Activated T-cell treated with anti-CD3 and anti-CD28 coated beads, Interleukin-2, amount 50 U/mL, for 1 hour (primary cell): ENCODE measurements at places on chromosomes 6 and 20.

DNA sequence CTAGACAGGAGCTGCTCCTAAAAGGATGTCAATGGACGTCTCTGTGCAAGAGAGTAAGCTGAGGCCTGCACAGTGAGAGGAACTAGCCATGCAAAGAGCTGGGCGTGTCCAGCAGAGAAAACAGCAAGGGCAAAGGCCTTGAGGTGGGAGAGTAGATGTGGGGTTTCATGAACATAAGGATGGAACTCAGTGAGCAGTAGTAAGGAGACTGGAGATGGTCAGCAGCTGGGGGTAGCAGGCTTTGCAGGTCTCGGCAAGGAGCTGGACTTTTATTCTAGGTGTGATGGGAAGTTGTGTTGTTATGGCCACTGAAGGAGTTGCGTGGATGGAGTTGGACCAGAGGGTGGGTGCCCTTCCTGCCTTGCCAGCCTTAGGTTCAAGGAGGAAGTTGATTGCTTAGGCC is 90.7 kb upstream of the SIRPA start:
- no peak for DNase-seq

DNA sequence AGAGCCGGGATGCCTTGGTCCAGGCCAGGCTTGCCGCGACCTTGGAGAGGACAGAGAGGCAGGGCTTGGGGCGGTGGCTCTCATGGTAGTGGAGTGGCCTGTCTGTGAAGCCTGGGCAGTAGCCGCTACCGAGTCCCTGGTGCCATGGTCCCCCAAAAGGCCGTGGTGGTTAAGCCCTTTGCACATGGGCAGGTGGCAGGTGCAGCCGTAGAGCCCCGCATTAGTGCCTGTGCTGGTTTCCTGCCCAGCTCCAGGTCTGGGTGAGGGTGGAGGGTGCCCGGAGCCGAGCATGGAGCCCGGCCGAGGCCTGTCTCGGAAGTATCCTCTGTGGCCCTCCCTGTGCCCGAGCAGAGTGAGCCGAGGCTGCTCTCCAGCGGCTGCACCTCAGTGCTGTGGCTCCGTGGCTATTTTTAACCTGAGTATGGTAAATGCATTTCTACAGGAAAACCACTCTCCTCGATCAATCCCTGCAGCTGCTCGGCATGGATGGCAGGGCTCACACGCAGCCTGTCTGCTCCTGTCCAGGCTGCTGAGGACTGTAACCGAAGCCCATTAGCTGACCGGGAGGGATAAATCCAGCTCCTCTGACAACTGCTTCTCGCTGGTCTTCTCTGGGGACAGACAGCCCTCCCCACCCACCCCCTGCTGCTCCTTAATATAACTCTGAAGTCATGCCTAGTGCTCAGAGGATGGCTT is 36.3 kb upstream of the GATA5 start:
- DNase-seq = no peak

DNA sequence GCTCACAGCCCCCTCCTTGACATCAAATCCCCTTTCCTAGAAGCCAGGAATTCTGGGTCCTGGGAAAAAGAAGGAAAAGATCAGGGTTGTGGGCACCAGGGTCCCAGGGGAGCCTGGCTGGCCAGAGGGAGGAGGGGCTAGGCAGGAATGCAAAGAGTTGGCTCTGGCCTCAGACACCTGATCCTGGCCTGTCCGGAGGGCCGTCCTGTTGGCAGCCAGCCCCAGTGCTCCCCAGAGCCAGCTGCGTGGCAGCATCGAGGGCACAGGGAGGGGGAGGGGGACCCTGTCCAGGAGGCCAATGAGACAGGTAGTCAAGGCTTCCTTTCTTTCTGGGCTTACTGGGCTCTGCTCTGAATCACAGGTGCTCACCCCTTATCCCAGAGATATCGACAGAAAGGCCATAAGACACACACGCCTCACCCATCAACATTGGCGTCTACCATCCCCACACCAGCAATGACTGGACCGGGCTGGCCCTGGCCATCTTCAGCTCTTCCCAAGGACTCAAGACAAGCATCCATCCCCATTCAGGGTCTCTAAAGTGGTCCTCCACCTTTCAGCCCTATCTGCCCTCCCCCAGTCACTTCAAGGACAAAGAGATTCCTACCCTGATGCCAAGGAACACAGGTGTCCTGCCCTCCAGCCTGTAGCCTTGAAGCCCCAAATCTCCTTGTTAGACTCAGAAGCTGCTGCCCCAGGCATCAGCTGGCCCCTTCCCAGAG is 723 bp downstream of the COL11A2 start:
- DNase-seq = no peak

DNA sequence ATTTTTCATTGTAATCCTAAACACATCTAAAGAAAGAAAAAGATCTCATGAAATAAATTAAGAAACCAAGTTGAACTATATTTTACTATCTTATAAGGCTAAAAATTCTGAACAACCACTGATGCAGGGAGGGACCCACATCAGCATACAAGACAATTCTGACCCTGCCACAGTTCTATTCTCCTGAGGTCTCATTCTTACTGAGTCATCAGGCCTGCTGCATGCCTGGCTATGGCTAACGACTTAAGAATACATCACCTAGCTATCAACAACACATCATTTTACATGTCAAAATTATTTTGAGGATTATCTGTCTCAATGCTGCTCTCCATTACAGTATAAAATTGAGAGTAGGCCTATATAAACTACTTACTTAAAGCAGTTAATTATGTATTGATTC is 52.9 kb downstream of the FBXL4 start:
- DNase-seq = no peak

- DNase-seq = no peak
Observed at GRCh38 chr6:22082218-22082617, 214.6 kb downstream of the PRL start.

DNA sequence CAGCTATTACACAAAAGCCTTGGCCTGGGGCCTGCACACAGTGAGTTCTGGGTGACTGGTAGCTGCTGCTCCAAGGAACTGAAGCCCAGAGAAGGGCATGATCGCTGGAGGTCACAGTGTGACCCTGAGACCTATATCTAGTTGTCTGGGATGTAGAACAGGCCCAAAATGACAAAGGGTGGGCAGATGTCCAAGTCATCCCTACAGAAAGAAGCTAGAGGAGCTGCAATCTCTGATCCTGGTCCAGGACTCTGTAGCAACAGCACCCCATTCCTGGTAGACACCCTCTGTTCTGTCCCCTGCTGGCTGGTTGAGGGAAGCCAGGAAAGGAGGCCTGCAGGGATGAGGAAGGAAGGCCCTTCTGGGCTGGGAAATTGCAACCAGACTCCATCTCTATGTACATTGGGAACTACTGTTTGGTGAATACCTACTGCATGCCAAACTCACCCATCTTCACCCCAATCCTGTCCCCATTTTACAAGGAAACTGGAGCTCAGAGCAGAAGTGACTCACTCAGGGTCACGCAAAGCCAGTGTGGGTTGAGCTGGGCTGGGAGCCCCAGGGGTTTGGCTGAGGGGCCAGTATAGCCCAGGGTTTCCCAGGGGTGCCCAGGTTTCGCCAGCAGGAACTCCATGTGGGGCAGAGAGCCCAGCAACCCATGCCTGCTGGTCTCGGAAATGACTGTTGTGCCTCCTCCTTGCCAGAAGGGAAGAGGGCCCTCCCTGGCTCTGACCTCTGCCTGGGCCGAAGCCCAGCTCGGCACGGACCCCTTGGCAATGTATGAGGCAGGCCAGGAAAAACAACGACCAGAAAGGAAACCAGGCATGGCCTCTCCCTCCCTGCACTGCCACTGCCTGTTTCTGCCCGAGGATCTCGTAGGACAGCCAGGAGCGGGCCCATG is 44.9 kb upstream of the TLDC2 start:
- no peak for DNase-seq

DNA sequence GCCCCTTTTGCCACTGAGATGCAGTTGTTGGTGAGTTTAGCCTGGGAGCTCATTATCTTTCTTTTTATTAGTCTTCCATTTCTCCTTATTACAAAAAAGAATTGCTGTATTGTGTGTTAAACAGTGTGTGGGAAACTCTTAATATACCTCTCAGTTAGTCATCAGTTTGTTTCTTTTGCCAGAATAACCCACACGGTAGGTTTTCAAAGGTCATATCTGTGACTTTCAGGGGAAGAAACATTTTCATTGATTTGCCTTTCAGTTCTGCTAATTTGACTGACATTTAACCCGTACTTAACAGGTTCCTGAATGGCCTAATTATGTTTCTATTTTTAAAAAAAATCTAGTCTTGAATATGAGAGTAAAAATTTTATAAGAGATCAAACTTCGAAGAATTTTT is 145.3 kb downstream of the KHDC1L start:
- no peak for DNase-seq

DNA sequence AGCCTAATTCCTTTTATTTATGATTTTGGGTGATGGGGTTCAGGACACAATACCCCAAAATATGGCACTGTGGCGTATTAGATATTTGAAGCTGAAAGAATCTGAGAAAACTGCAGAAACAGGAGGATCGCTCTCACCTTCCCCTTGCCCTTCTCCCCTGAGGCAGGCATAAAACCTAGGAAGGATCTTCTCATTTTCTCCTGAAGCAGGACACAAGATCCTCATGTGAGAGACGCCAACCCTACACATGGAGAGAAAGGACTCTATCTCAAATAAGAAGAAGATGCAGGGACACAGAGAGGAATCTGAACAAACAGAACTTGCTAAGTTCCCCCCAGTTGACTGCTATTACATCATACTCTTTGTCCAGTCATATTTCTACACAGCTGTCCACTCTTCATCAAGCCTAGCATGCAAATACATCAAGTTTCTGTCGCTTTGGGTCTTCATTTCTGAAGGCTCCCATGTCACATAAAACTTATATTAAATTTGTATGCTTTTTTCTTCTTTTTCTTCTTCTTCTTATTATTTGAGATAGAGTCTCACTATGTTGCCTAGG is 109.0 kb downstream of the DTNBP1 start:
- no peak for DNase-seq

- no peak for DNase-seq
Observed at GRCh38 chr6:76441875-76442274, 369.4 kb upstream of the IMPG1 start.

- no peak for DNase-seq
Observed at GRCh38 chr6:63713332-63713731, 77.7 kb downstream of the PHF3 start.

GRCh38 chr20:49821870-49822331 is 9.3 kb downstream of the SLC9A8 start:
- DNase-seq = no peak

DNA sequence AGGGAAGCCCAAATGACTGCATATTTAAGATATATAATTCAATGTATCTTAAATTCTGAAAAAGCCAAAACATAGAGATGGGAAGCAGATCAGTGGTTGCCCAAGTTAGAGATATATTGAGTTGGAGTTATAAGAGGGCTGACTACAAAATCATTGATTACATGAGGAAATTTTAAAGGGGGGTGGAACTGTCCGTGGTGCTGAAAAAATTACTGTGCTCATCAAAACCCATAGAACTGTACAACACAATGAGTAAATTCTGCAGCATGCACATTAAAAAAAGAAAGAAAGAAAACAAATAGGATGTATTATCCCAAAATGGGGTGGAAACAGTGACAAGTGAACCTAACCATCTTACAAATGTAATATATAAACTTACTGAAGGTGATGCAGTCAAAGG is 100.9 kb downstream of the FUT9 start:
- DNase-seq = no peak

- DNase-seq = no peak
Observed at GRCh38 chr6:34559651-34560365, 3.7 kb upstream of the SPDEF start.

GRCh38 chr20:13659288-13659687 is 20.6 kb upstream of the TASP1 start:
- no peak for DNase-seq

GRCh38 chr6:112511441-112511840 is 164.3 kb downstream of the RFPL4B start:
- no peak for DNase-seq

- no peak for DNase-seq
Observed at GRCh38 chr6:21325201-21325856, 268.2 kb upstream of the SOX4 start.

DNA sequence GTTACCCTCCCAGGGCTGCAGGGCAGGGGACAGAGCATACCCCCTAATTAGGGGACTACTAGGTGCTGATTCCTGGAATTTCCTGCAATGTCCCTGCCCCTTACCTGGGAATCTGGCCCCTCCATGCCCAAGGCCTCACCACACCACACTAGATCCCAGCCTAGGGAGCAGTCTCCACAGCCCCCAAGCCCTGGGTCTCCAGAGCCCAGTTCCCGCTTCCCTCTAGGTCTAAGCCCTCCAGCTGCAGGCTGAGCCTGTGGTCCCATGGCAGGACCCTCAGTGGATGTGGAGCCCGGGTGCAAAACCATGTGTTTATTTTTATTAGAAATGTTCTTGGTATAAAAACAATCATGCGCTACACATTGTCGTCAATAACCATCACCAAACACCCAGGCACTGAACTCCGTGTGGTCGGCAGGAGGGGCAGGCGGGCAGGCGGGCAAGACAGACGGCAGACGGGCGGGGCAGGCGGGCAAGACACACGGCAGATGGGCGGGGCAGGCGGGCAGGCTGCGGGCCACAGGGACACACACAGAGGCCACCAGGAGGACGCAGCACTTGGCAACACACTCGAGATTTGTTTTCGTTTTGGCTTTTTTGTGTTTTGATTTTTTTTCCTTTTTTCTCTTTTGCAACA is 124.2 kb downstream of the GRM4 start:
- no peak for DNase-seq

DNA sequence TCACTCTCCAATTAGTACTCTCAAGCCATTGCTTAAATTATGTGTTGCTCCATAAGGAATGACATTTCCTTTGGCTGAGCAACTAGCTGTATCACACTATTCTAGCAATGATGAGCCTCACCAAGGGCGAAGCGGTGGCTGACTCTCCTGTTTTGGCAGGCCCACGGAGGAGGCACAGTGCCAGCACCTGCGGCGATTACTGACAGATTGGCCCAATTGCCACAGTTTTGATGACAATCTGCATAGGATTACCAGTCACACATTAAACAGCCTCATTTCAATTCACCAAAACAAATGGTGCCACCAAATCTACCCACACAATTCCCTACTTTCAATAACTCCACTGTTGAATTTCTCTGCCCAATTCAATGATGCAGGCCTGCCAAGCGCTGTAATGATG is 286.9 kb downstream of the PTPRK start:
- no peak for DNase-seq

DNA sequence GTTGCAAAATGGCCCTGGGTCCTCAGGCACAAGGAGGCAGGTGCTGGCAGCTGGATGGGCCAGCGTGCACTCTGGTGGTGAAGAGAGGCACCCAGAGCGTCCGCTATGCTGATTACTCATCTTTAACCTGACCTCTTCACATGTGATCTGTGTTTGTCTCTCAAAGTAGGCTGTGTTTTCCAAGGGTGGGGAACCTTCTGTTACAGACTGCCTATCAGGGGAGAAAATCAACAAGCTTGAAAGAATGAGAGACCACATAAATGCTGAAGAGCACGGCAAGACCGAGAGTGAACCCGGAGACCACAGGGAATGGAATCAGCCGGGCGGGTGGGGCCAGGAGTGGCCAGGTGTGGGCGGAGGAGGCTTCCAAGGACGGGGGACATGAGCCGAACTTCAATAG is 16.2 kb downstream of the BNIP5 start:
- DNase-seq = no peak

GRCh38 chr6:46220352-46221221 is 49.8 kb upstream of the ENPP5 start:
- DNase-seq = no peak
